Fibroblast of the conjunctiva (primary cell): ENCODE measurements at places on chromosomes 13 and 19.
A peak's percentile ranks its signal among the peaks of the same experiment; 100 is the strongest.

DNA sequence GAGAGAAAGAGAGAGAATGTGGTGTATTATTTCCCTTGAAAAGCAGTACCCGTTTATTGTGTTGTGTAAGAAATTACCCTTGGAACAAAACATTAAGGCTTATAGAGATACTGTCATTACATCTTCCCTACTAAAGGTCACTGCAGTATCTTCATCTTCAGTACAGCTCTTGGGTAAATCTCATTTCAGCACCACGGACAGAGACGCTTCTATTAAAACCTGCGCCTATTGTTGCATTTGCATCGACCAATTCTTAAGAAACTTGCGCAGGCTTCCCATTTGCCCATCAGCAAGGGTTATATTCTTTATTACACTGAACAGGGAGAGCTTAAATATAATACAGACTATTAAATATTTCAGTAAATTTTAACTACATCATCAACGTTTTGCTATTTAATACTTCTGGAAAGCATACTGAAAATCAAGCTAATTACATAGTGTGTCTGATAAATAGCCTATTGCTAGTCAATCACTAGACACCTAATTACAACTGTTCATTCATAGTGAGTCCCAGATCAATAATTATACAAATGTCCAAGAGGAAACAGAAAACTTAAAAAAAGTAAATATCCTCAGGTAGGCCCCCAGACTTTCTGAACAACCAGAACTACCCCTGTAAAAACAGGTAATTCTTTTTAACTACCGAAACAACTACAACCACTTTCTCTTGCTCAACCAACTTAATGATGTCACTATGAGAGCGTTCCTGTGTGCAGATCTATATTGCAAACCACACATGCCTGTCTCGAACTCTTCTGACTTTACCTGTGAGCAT lies 350.6 kb downstream of the LIG4 start:
- peak; percentile 4 for DNase-seq

DNA sequence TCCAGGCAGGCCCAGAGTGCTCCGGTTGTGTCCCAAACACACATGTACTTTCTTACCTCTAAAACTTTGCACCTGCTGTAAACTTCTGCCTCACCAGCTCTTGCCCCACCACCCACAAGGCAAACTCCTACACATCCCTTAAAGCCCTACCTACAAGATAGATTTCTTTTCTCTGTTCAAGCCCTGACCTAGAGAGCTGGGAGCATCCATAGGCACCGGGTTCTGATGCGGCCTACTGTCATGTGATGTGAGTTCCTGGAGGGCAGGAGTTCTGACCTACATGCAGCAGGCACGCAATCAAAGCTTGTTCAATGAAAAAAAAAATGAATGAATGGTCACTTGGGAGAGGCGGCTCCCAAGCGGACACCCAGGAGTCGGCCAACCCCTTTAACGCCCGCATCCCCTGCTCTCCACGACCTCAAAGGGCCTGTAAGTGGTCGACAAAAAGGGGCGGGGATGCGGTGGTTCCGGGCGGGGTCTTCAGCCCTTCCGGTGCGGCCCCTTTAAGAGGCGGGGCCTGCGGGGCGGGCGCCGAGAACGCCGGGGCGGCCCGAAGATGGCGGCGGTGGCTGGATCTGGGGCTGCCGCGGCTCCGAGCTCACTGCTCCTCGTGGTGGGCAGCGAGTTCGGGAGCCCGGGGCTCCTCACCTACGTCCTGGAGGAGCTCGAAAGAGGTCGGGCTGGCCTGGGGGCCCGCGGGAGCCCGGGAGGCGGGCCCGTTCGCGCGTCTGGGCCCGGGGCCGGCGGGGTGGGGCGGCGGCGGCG lies at the start of gene MAP1S:
Gene MAP1S, plus strand, starts transcription at position 534 of the 765 bp plus-strand sequence. Its CDS starts 23 bp downstream, at position 557.
- no peak for DNase-seq

GRCh38 chr13:27289011-27289665 lies 18.5 kb downstream of the RASL11A start:
- DNase-seq: no peak

GRCh38 chr19:51259348-51260245 lies 8.7 kb downstream of the SIGLECL1 start:
- peak; percentile 0 for DNase-seq

GRCh38 chr13:26785838-26786630 lies 25.4 kb upstream of the GPR12 start:
- no peak for DNase-seq

DNA sequence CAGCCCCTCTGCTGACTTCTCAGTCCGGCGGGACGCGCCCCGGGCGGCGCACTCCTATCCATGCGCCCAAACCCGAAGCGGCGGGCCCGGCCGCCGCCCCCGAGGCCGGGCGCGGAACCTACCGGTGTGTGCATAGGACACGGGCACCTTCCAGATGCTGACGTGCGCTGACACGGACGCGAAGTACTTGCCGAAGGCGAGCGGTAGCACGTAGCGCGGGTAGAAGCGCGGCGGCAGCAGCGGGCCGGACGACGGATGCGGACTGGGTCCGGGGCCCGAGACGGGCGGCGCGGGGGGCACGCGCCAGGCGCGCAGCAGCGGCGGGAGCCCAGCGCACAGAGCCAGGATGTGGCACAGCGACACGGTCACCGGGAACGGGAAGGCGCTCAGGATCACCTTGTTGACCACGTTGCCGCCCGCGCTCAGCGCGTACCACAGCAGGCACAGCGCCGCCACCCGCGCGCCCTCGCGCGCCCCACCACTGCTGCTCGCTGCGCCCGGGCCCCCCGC lies 338 bp downstream of the SLC35E1 start:
- no peak for DNase-seq

DNA sequence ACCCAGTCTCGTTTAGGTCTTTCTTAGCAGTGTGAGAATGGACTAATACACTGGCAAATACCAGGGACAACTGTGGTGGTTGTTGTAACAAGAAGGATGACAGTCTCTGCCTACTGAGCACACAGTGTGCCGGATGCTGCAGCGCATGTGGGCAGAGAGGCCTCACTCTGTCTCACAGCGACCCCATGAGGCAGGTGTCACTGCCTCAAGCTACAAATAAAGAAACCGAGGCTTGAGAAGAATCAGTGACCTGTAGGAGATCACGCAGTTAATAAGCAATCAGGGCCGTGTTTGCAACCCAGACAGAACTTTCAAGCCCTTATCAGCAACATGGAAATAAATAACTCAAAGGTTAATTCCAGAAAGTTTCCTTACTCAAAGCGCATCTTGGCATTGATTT lies 40.5 kb upstream of the GAS6 start:
- no peak for DNase-seq

DNA sequence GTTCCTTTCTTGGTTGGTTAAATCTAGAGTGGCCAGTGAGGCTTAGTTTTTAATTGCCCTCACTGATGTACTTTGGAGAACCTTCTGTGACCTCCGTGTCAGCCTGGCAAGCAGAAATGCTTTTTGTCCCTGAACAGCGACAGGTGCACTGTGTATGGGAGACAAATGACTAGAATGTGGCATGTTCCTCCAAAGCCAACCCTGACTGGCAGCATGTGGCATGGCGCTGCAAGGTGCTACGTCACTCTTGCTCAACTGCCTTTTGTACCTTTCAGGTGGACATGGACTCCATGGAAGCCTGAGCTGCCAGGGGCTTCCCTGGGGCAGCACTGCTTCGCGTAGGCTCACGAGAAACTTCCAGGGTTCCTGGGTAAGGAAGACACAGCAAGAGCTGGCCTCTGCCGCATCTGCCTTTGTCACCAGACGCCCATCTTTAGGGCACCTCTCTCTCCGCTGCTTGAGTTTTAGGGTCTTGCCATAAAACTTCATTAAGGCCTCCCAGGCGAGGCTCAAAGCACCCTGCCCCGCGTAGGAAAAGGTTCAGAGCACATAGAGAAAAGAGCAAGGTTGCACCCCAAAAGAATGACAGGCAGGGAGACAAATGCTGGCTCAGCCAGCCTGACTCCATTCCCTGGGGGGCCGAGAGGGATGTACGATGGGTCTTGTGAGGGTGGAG lies 167.1 kb upstream of the SOX1 start:
- DNase-seq: no peak

GRCh38 chr19:28294395-28294794 lies 918.6 kb downstream of the UQCRFS1 start:
- DNase-seq: no peak

- DNase-seq: no peak
Measured at GRCh38 chr19:8456064-8456463, 11.3 kb downstream of the HNRNPM start.

GRCh38 chr13:74444161-74444571 lies 310.0 kb upstream of the KLF12 start:
- DNase-seq: no peak

GRCh38 chr19:15323496-15324235 lies 8.7 kb downstream of the BRD4 start:
- DNase-seq: peak; percentile 45

DNA sequence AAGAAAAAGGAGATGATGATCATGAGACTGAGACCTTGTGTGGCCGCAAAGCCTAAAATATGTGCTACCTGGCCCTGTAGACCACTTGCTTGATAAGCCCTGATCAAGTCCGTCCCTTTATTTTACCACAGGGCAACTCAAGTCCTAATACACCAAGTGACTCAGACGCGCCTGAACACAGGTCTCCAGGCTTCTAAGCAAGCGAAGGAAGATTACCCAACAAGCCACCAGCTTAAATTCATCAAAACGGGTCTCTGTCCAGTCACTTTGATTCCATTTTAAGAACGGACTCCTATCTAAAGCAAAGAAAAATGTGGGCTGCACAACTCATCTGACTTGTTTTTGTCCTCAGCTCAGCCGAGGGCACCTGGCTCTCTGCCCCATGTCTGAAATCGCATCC lies 26.8 kb downstream of the SLC7A1 start:
- no peak for DNase-seq

GRCh38 chr13:23986619-23987018 lies 89.3 kb upstream of the C1QTNF9B start:
- DNase-seq: peak; percentile 41

GRCh38 chr13:64505336-64505910 lies 2724.7 kb downstream of the PCDH9 start:
- peak; percentile 24 for DNase-seq

DNA sequence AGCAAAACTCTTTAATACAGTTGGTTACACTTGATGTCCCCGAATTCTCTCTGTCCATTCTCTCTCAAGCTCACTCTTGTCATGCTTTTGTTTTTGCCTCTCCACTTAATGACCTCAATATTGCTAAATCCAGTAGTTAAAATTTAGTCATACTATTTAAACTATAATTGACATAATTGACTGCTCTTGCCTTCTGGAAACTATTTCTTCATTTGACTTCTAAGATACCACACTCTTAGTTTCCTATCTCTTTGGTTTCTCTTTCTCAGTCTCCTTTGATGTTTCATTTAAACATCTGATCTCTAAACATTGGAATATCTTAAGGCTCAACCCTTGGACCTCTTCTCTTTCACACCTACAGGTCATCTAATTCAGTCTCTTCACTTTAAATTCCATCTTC lies 211.3 kb downstream of the COG6 start:
- DNase-seq: no peak

- no peak for DNase-seq
Measured at GRCh38 chr13:105972811-105973590, 562.5 kb downstream of the EFNB2 start.

DNA sequence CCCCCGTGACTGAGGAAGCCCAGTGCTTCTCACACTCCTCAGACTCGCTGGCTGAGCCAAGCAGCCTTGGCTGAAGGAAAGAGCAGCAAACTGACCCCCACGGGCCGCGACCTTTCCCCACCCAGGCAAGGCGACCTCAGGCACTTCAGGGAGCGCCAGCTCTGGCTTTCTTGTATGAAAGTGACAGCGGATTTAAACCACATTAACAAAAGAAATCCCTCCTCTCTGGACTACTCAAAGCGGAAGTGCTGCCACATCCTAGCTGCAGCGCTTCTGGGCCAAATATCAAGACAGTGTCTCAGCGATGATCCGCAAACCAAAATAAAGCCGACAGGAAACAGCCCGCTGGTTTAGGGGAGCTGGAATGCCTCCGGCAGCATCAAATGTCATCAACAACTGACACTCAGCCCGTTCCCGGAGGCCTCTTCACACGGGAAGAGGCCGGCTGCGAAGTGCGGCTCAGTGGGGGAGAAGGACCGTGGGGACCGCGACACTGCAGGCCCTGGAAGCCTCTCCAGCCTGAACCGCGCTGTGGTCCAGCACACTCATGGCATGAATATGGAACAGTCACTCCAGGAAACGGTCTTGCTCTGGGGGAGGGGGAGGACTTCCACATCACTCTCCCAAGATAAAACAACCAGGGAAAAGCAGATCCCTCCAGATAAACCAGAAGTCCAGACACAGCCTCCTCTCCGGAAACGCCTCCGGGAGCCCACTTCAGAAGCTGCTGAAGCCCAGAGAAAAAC lies 1.4 kb downstream of the RASA3 start:
- no peak for DNase-seq

- DNase-seq: no peak
Measured at GRCh38 chr13:65783383-65783782, 1446.8 kb downstream of the PCDH9 start.

GRCh38 chr13:111177081-111177711 lies 62.1 kb downstream of the ARHGEF7 start:
- no peak for DNase-seq
